CD4-positive, alpha-beta T cell (primary cell): ENCODE measurements at places on chromosomes 11 and 22. TPM values are rescaled to one million over a fixed set of nuclear protein-coding genes. Genes with fewer than 3 reads are reported as not detected.

DNA sequence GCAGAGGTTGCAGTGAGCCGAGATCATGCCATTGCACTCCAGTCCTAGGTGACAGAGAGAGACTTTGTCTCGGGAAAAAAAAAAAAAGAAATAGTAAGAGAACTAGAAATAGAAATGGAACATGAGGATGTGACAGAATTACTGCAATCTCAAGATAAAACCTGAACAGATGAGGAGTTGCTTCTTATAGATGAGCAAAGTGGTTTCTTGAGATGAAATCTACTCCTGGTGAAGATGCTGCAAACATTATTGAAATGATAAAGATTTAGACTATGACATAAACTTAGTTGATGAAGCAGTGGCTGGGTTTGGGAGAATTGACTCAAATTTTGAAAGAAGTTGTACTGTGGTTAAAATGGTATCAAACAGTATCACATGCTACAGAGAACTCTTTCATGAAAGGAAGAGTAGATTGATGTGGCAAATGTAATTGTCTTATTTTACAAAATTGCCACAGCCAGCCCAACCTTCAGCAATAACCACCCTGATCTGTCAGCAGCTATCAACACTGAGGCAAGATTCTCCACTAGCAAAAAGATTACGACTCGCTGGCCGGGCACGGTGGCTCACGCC, 13.7 kb downstream of the XNDC1N start:
- no peak overlapping the region for H3K4me3 ChIP-seq
- no peak for DNase-seq
- peaks cover 53% of the 10 kb centered on the region for H3K36me3 ChIP-seq
- no peaks in the 10 kb centered on the region for H3K4me1 ChIP-seq
- H3K27me3 ChIP-seq = no peaks in the 10 kb centered on the region

DNA sequence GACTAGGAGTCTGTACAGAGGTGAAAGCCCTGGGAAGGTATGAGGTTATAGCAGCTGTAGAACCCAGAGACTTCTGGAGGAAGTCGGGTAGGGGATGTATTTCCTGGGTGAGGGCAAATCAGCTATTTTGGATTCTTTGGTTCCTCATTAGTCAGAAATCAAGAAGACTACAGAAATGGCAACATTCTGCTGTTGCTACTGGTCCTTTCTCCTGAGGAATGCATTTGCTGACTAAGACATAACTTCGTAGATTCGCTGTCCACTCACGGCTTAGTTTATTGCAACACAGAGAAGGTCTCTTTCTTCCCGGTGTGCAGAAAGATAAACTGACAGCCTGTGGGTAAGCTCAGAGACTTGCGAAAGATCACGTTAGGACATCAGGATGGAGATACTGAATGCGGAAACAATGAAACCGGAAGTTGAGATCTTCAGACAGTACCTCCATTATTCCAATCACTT, 25.3 kb upstream of the SESN3 start:
- no peaks in the 10 kb centered on the region for H3K27me3 ChIP-seq
- DNase-seq = no peak
- H3K4me3 ChIP-seq = no peak overlapping the region
- H3K36me3 ChIP-seq = no peaks in the 10 kb centered on the region
- H3K4me1 ChIP-seq = peaks cover 31% of the 10 kb centered on the region

DNA sequence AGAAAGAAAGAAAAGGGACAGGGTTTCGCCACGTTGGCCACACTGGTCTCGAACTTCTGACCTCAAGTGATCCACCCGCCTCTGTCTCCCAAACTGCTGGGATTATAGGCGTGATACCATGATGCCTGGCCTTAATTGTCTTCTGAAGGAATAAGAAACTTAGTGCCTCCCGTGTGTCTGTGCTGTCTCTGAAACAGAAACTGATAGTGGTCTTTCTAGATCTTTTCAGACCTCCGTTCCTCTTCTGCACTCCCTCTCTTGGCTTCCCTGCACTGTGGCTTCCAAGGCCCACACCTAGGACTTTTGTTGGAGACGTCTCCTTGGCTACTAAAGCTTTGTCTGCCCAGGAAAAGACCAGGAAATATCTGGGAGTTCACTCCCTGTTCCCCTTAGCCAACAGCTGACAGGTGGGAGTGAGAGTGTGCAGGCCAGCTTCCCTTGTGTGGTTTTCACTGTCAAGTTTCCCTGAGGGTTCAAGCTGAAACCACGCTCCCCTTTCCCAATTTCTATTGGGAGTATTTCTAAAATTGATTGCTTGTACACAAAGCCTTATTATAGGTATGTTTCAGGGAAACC, 10.1 kb upstream of the HTR3B start:
- H3K27me3 ChIP-seq = no peaks in the 10 kb centered on the region
- H3K36me3 ChIP-seq = no peaks in the 10 kb centered on the region
- DNase-seq = no peak
- H3K4me1 ChIP-seq = no peaks in the 10 kb centered on the region
- no peak overlapping the region for H3K4me3 ChIP-seq

- no peaks in the 10 kb centered on the region for H3K4me1 ChIP-seq
- DNase-seq = no peak
Measured at GRCh38 chr11:69328231-69328630, 34.3 kb downstream of the MYEOV start.

The SCO2 gene
- 0.61 TPM for total RNA-seq

The ACTN3 gene
- total RNA-seq = 0.22 TPM
